Pancreas (tissue), 10 donors: ENCODE measurements at places on chromosomes 3 and 15. TPM values are rescaled to one million over a fixed set of nuclear protein-coding genes. Genes with fewer than 3 reads are reported as not detected.

GRCh38 chr3:172582712-172583111 is 59.5 kb upstream of the TNFSF10 start:
- no peak overlapping the region for H3K27ac ChIP-seq
- no peaks in the 10 kb centered on the region for H3K27me3 ChIP-seq
- no peaks in the 10 kb centered on the region for H3K36me3 ChIP-seq
- DNase-seq = no peak
- no peak overlapping the region for H3K4me3 ChIP-seq

GRCh38 chr3:8128686-8129085 is 372.9 kb upstream of the LMCD1 start:
- no peak for DNase-seq
- no peaks in the 10 kb centered on the region for H3K36me3 ChIP-seq
- H3K4me3 ChIP-seq = no peak overlapping the region
- no peak overlapping the region for H3K27ac ChIP-seq
- H3K27me3 ChIP-seq = no peaks in the 10 kb centered on the region

DNA sequence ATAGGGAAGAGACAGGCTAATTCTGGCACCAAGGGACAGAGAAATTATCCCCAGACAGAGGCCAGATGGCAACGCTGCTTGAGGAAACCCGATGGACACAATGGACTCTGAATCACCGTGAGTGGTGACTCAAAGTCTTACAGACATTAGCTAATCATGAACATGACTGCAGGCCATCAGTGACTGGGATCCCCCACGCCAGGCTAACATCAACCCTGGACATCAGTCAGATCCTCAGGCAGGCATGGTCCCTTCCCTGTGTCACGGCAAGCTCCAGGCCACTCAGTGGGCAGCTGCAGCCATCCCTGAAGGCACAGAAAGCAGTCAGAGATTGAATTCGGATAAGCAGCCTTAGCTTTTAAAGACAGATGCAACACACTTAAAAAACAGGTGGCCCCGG is 23.8 kb upstream of the OXTR start:
- H3K27ac ChIP-seq = no peak overlapping the region
- DNase-seq = no peak
- no peaks in the 10 kb centered on the region for H3K4me1 ChIP-seq
- H3K36me3 ChIP-seq = no peaks in the 10 kb centered on the region

DNA sequence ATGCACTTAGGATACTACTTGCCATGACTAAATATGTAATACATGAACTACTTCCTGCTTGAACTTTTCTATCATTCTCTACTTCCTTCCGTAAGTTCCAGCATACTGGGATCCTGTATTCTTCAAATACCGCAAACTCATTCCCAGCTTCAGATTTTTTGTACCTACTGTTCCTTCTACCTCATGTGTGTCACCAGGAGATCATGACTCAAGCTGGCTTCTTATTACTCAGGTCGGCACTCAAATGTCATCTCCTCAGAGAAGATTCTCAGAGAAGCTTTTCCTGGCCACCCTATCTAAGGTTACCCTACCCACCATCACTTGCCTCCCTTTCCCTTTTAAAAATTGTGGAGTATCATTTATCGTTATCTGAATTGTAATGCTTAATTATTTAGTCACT is 66.7 kb downstream of the RFX7 start:
- no peaks in the 10 kb centered on the region for H3K36me3 ChIP-seq
- no peaks in the 10 kb centered on the region for H3K4me1 ChIP-seq
- H3K27ac ChIP-seq = no peak overlapping the region
- DNase-seq = no peak
- no peaks in the 10 kb centered on the region for H3K27me3 ChIP-seq
- no peak overlapping the region for H3K4me3 ChIP-seq

DNA sequence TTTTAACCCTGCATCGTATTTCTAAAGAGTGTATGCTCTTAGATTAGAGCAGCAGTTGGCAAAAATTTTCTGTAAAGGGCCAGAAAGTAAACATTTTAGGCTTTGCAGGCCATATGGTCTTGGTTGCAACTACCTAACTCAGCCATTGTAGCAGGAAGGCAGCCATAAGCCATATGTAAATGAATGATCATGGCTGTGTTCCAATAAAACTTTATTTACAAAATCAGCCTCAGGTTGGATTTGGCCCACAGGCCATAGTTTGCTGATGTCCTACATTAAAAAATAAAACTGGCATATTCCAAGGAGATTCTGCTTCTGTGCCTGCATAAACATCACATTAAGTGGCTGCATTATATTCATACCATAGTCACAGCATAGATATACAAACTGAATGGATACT is 134.9 kb downstream of the STT3B start:
- H3K4me3 ChIP-seq = no peak overlapping the region
- no peaks in the 10 kb centered on the region for H3K36me3 ChIP-seq
- DNase-seq = no peak
- no peaks in the 10 kb centered on the region for H3K27me3 ChIP-seq
- H3K27ac ChIP-seq = no peak overlapping the region
- no peaks in the 10 kb centered on the region for H3K4me1 ChIP-seq

DNA sequence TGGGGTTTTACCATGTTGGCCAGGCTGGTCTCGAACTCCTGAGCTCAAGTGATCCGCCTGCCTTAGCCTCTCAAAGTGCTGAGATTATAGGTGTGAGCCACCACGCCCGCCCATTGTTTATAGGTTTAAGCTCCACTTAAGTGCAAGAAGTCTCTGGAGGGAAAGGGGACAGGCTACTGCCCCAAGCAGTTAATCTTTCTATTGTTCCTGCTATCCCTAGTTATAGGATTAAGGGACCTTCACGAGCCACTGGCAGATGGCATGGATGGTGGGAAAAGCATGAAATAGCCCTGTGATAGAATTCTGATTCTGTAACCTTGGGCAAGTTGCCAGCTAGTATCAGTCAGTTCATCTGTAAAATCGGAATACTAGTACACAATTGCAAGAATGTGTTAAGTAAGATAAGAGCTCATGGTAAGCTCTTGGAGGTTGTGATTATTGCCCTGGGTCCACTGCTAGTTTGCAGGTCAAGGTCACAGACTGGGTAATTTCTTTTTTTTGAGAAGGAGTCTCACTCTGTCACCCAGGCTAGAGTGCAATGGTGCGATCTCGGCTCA is 5.3 kb upstream of the RBPMS2 start:
- no peak for DNase-seq
- H3K36me3 ChIP-seq = no peaks in the 10 kb centered on the region
- no peak overlapping the region for H3K27ac ChIP-seq
- no peaks in the 10 kb centered on the region for H3K27me3 ChIP-seq

DNA sequence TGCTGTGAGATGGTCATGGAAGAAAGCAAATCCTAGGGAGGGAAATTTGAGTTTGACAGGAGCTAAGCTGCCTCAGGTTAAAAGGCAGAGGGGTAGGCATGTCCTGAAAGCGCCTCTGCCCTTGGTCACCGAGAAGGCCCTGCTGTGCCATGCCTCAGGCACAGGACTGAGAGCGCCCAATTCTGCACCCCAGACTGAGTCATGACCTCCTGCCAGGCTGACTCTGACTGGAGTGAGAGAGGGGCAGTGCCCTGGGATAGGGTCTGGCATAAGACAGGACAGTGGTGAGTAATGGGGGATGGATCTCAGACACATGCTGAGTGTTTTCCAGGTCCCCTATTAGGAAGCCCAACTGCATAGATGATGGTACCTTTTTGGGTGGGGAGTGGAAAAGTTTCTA is 44.4 kb downstream of the EPHB1 start:
- no peaks in the 10 kb centered on the region for H3K36me3 ChIP-seq
- no peaks in the 10 kb centered on the region for H3K4me1 ChIP-seq
- no peaks in the 10 kb centered on the region for H3K27me3 ChIP-seq
- H3K4me3 ChIP-seq = no peak overlapping the region

- H3K27ac ChIP-seq = no peak overlapping the region
- DNase-seq = no peak
- H3K4me3 ChIP-seq = no peak overlapping the region
- H3K4me1 ChIP-seq = no peaks in the 10 kb centered on the region
These were observed 368.7 kb upstream of the UMPS start for GRCh38 chr3:124361566-124361965.

- no peaks in the 10 kb centered on the region for H3K36me3 ChIP-seq
- H3K27me3 ChIP-seq = no peaks in the 10 kb centered on the region
- DNase-seq = no peak
These were observed 59.0 kb downstream of the MAGI1 start for GRCh38 chr3:65979731-65980130.

GRCh38 chr3:31081018-31081662 is 186.7 kb upstream of the GADL1 start:
- no peaks in the 10 kb centered on the region for H3K27me3 ChIP-seq
- H3K27ac ChIP-seq = no peak overlapping the region
- H3K36me3 ChIP-seq = no peaks in the 10 kb centered on the region
- H3K4me3 ChIP-seq = no peak overlapping the region

GRCh38 chr3:27425896-27426565 is 56.8 kb upstream of the NEK10 start:
- DNase-seq = no peak
- H3K27ac ChIP-seq = no peak overlapping the region
- no peaks in the 10 kb centered on the region for H3K36me3 ChIP-seq
- no peaks in the 10 kb centered on the region for H3K27me3 ChIP-seq
- H3K4me3 ChIP-seq = no peak overlapping the region

DNA sequence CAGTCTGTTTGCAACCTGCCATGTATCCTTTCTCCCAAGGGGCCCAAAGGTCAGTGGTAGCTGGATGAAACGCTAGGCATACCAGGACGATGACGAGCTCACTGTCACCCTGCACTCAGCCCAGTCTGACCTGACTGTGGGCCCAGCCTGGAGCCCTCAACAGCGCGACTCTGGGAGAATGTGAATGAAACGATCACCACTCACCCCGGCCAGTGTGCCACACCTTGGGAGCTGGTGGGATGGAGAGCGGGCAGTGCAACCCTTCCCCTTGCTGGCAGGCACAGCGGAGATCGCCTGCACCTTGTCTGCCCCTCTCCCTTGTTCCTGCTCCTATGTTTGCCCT is 27.2 kb downstream of the SRPRB start:
- no peak overlapping the region for H3K4me3 ChIP-seq
- H3K36me3 ChIP-seq = no peaks in the 10 kb centered on the region
- DNase-seq = no peak
- no peak overlapping the region for H3K27ac ChIP-seq

- no peaks in the 10 kb centered on the region for H3K27me3 ChIP-seq
- no peak for DNase-seq
- no peak overlapping the region for H3K27ac ChIP-seq
- H3K36me3 ChIP-seq = no peaks in the 10 kb centered on the region
- no peak overlapping the region for H3K4me3 ChIP-seq
- no peaks in the 10 kb centered on the region for H3K4me1 ChIP-seq
These were observed 318.4 kb upstream of the COL8A1 start for GRCh38 chr3:99319961-99320360.

GRCh38 chr3:5022966-5023776 is 43.9 kb downstream of the BHLHE40 start:
- H3K36me3 ChIP-seq = no peaks in the 10 kb centered on the region
- peak; percentile 28 for DNase-seq
- no peak overlapping the region for H3K4me3 ChIP-seq
- H3K27ac ChIP-seq = peak overlapping the region; percentile 71
- no peaks in the 10 kb centered on the region for H3K4me1 ChIP-seq

- H3K4me3 ChIP-seq = no peak overlapping the region
- no peak for DNase-seq
- no peaks in the 10 kb centered on the region for H3K4me1 ChIP-seq
- no peaks in the 10 kb centered on the region for H3K27me3 ChIP-seq
- H3K27ac ChIP-seq = no peak overlapping the region
These were observed 35.4 kb downstream of the PDIA5 start for GRCh38 chr3:123102249-123102648.

DNA sequence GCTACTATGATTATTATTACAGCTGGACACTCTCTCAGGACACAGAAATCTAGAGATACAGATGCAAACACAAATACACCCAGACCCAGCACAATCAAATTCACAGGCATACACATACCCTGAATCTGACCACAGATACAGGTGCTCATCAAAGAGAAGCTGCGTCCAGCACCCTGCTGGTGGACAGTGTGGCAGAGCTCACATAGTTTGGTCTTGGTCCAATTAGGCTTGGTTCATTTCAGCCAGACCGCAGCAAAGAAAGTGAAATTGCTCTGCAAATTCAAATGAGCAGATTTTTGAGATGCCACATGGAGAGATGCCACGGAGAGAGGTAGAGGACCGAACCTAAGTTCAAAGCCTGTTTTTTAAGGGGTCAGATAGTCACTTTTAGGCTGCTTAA is 55.6 kb downstream of the ANAPC13 start:
- H3K36me3 ChIP-seq = no peaks in the 10 kb centered on the region
- H3K27ac ChIP-seq = no peak overlapping the region
- no peaks in the 10 kb centered on the region for H3K27me3 ChIP-seq
- H3K4me3 ChIP-seq = no peak overlapping the region
- no peaks in the 10 kb centered on the region for H3K4me1 ChIP-seq
- no peak for DNase-seq

- peaks cover 11% of the 10 kb centered on the region for H3K36me3 ChIP-seq
- H3K4me1 ChIP-seq = peaks cover 4% of the 10 kb centered on the region
- peak overlapping the region; percentile 96 for H3K27ac ChIP-seq
- peak overlapping the region; percentile 58 for H3K4me3 ChIP-seq
- DNase-seq = no peak
- no peaks in the 10 kb centered on the region for H3K27me3 ChIP-seq
These were observed 752 bp downstream of the CEP63 start for GRCh38 chr3:134486577-134487041.

- no peak overlapping the region for H3K4me3 ChIP-seq
- peaks cover 6% of the 10 kb centered on the region for H3K4me1 ChIP-seq
- no peaks in the 10 kb centered on the region for H3K27me3 ChIP-seq
- no peak for DNase-seq
- no peaks in the 10 kb centered on the region for H3K36me3 ChIP-seq
These were observed 303.8 kb downstream of the CLSTN2 start for GRCh38 chr3:140238646-140239314.

GRCh38 chr3:89974903-89975519 is 867.6 kb downstream of the EPHA3 start:
- no peak overlapping the region for H3K27ac ChIP-seq
- no peaks in the 10 kb centered on the region for H3K36me3 ChIP-seq
- no peak overlapping the region for H3K4me3 ChIP-seq
- H3K27me3 ChIP-seq = no peaks in the 10 kb centered on the region
- no peaks in the 10 kb centered on the region for H3K4me1 ChIP-seq
- no peak for DNase-seq

GRCh38 chr3:62187022-62187431 is 186.3 kb downstream of the FEZF2 start:
- H3K27me3 ChIP-seq = no peaks in the 10 kb centered on the region
- H3K27ac ChIP-seq = no peak overlapping the region
- no peak overlapping the region for H3K4me3 ChIP-seq
- H3K4me1 ChIP-seq = no peaks in the 10 kb centered on the region
- H3K36me3 ChIP-seq = no peaks in the 10 kb centered on the region

TMEM108 gene
- 0.59 TPM for total RNA-seq

XCR1 gene
- total RNA-seq = not detected

SLC28A2 gene
- not detected for total RNA-seq

ADGRG7 gene
- not detected for total RNA-seq

FOXB1 gene
- total RNA-seq = not detected

SKOR1 gene
- 0.46 TPM for total RNA-seq

SH3GL3 gene
- not detected for total RNA-seq

LRRK1 gene
- 10.7 TPM for total RNA-seq

GOLGA8M gene
- total RNA-seq = 0.69 TPM

TTLL13 gene
- total RNA-seq = not detected

NPAP1 gene
- 0.35 TPM for total RNA-seq
